Epithelial cell of alveolus of lung (primary cell): ENCODE measurements at places on chromosomes 12 and 14. TPM values are rescaled to one million over a fixed set of nuclear protein-coding genes. Genes with fewer than 3 reads are reported as not detected.

The RPL10L gene
- total RNA-seq, result not detected in 2 replicates

The CPNE8 gene
- 0.91 and 1.8 TPM in 2 replicates for total RNA-seq

The RIC8B gene
- total RNA-seq, result 6.7 and 20.4 TPM in 2 replicates

The PRKD1 gene
- 9.1 and 17.2 TPM in 2 replicates for total RNA-seq

The CAPZA3 gene
- total RNA-seq, result not detected in 2 replicates

The MYH6 gene
- total RNA-seq, result not detected in 2 replicates

The SLC25A21 gene
- total RNA-seq, result 1.0 TPM in 1 of 2 replicates, not detected in the other

The FAM216A gene
- total RNA-seq, result 14.9 and 16.4 TPM in 2 replicates

The TRPV4 gene
- total RNA-seq, result 1.2 and 8.7 TPM in 2 replicates

The JAG2 gene
- 0.48 and 0.78 TPM in 2 replicates for total RNA-seq

The PTPN6 gene
- total RNA-seq, result 1.0 and 4.2 TPM in 2 replicates

The RD3L gene
- total RNA-seq, result not detected in 2 replicates

The IL31 gene
- not detected in 2 replicates for total RNA-seq

The PLCZ1 gene
- not detected in 2 replicates for total RNA-seq

The TPPP2 gene
- total RNA-seq, result not detected in 2 replicates

The RPS6KL1 gene
- 2.1 TPM in 1 of 2 replicates, not detected in the other for total RNA-seq

The ANKS1B gene
- 0.32 TPM in 1 of 2 replicates, not detected in the other for total RNA-seq

The OTX2 gene
- not detected in 2 replicates for total RNA-seq

The TNS2 gene
- total RNA-seq, result 44.6 and 127 TPM in 2 replicates

The SYNJ2BP gene
- total RNA-seq, result 11.1 and 23.5 TPM in 2 replicates

The LBHD2 gene
- total RNA-seq, result not detected in 2 replicates

The AKAP3 gene
- 0.26 and 5.2 TPM in 2 replicates for total RNA-seq

The CD4 gene
- total RNA-seq, result 11.2 and 19.2 TPM in 2 replicates

The MDGA2 gene
- total RNA-seq, result 0.13 TPM in 1 of 2 replicates, not detected in the other

The DNAI7 gene
- total RNA-seq, result 0.24 TPM in 1 of 2 replicates, not detected in the other

The SPPL3 gene
- total RNA-seq, result 8.3 and 15.3 TPM in 2 replicates

The SIX6 gene
- not detected in 2 replicates for total RNA-seq

The IQSEC3 gene
- 0.08 TPM in 1 of 2 replicates, not detected in the other for total RNA-seq

The TROAP gene
- total RNA-seq, result 16.7 and 18.7 TPM in 2 replicates

The COCH gene
- 0.39 and 0.72 TPM in 2 replicates for total RNA-seq

The RAB15 gene
- total RNA-seq, result 2.1 and 3.6 TPM in 2 replicates

The CLEC2B gene
- total RNA-seq, result 8.6 and 9.8 TPM in 2 replicates

The TTC9 gene
- total RNA-seq, result 0.32 and 0.78 TPM in 2 replicates

The ZNF839 gene
- total RNA-seq, result 5.9 and 7.9 TPM in 2 replicates

The NFKBIA gene
- 219 and 257 TPM in 2 replicates for total RNA-seq

The KRT82 gene
- total RNA-seq, result not detected in 2 replicates

The TGM1 gene
- total RNA-seq, result 0.52 and 1.8 TPM in 2 replicates

The GRIP1 gene
- total RNA-seq, result 0.13 TPM in 1 of 2 replicates, not detected in the other

The TDRD9 gene
- 0.26 TPM in 1 of 2 replicates, not detected in the other for total RNA-seq

The GXYLT1 gene
- 9.6 and 11.3 TPM in 2 replicates for total RNA-seq

The DTX1 gene
- total RNA-seq, result 0.39 TPM in 1 of 2 replicates, not detected in the other

The GDF3 gene
- total RNA-seq, result not detected in 2 replicates
